Hippocampal formation (tissue), 2 donors: ENCODE measurements at places on chromosomes 12 and 14.

DNA sequence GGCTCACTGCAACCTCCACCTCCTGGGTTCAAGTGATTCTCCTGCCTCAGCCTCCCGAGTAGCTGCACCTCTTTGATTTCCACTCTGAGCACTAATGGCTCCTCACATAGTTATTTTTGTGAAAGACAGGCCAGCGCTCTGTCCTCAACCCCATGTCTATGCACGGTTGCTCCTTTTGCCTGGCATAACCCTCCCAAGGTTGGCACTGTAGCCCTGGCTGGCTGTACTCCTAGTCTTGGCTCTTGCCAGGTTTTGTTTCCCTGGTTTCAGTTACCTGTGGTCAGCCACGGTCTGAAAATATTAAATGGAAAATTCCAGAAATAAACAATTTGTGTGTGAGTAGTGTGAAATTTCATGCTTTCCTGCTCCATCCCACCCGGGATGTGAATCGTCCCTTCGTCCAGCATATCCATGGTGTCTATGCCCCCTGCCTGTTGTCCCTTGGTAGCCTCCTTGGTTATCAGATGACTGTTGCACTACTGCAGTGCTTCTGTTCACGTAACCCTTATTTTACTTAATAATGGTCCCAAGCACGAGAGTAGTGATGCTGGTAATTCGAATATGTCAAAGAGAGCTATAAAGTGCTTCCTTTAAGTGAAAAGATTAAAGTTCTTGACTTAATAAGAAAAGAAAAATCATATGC, 12.3 kb upstream of the DCD start:
- no peak for DNase-seq

DNA sequence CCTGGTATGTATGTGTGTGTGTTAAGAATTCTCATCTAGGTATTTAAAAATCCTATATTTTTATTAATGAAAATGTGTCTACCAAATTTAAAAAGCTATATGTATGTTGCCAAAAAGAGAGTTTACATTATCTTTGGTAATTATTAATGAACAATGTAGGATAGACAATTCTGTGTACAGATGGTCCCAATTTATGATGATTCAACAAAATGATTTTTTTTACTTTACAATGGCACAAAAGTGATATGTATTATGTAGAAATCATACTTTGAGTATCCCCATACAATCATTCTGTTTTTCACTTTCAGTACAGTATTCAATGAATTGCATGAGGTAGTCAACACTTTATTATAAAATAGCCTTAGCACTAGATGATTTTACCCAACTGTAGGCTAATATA, 39.4 kb downstream of the IRAK3 start:
- no peak for DNase-seq

GRCh38 chr12:101243074-101243473, 33.0 kb upstream of the SLC5A8 start:
- no peak for DNase-seq

GRCh38 chr14:39318574-39318973, 84.9 kb downstream of the MIA2 start:
- DNase-seq = no peak

DNA sequence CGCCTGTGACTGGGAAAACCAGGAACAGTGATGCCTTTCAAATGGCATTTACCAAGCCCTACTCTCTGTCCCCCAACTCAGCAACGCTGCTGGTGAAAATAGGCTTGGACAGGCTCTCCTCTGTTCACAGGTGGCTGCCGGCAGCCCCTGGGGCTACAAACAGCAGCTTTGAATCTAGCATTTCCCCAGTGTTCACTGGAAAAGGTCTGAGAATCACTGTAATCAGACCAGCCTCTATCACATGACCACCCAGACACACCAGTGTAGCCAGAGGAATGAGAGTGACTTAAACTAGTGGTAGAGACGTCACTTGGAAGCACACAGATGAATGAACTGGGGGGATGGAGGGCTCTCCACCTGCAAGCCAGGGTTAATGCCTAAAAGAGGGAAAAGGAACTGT, 151.8 kb downstream of the FOXN3 start:
- no peak for DNase-seq

- DNase-seq = no peak
Measured at GRCh38 chr12:9869307-9870161, at the start of gene CLEC2B. TSS of gene CLEC2B (minus strand) at chr12:9869354.

DNA sequence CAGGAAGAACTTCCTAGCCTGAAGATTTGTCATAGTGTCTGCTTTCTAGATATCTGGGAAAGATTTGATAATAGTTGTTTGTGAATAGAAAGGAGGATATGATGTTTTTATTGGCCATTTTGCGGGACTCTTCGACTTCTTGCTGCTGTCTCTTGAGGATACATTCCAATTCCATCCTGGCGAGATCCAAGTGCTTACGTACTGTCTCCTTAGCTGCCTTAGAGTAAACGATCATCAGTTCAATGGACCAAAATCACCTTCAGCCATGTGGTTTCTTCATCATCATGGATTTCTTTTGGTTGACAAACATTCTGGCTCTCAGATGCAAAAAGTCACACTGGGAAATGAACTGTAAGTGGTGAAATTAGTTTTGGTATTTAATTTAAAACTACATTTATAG, 82.7 kb upstream of the SCN8A start:
- no peak for DNase-seq

GRCh38 chr14:60839657-60840056, 105.1 kb downstream of the MNAT1 start:
- no peak for DNase-seq

DNA sequence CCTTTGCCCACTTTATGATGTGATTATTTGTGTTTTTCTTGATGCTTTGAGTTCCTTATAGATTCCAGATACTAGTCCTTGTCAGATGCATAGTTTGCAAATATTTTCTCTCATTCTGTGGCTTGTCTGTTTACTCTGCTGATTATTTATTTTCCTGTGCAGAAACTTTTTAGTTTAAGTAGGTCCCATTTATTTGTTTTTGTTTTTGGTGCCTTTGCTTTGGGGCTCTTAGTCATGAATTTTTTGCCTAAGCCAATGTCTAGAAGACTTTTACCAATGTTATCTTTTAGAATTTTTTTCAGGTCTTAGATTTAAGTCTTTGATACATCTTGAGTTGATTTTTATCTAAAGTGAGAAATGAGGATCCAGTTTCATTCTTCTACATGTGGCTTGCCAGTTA, 667.3 kb downstream of the SLC16A7 start:
- no peak for DNase-seq

GRCh38 chr12:10101042-10101579, 2.3 kb upstream of the CLEC1A start:
- DNase-seq = no peak

DNA sequence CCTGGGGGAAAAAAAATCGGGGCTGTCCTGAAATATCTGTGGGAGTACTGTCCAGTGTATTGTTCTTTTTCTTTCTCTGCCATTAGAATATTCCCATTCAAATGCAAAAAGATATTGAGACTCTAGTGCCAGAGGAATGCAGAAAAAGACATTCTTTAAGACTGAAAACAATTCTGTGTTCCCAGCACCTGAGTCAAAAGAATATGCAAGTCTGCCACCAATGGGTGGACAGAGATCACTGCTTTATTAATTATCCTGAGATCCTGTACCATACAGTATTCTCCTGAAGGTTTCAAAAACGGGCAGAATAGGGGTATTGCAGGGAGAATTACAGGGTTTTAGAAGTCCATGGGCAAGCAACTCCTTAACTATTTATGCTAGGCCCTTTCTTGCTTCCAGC, 361.8 kb downstream of the C12orf50 start:
- no peak for DNase-seq

DNA sequence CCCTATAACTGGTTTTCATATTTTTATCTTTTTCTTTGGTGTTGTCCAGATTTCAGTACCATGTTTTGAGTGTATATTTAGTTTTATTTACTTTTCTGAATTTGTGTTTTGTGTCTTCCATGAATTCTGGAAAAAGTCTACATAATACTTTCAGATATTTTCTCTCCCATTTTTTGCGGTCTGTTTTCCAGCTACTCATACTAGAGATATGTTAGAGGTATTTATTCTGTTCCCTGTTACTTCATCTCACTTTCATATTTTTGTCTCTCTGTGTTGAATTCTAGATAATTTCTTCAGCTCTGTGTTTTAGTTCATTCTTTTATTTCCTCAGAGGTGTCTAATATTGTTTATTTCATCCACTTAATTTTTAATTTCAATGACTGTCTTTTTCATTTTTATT, 74.2 kb downstream of the IFT81 start:
- DNase-seq = no peak

- DNase-seq = peak; percentile 37
Measured at GRCh38 chr14:77965919-77966435, 166.1 kb downstream of the ADCK1 start.

GRCh38 chr12:106276032-106276740, 26.3 kb upstream of the TCP11L2 start:
- DNase-seq = no peak

- no peak for DNase-seq
Measured at GRCh38 chr12:52772772-52773171, 4.4 kb downstream of the KRT76 start.

DNA sequence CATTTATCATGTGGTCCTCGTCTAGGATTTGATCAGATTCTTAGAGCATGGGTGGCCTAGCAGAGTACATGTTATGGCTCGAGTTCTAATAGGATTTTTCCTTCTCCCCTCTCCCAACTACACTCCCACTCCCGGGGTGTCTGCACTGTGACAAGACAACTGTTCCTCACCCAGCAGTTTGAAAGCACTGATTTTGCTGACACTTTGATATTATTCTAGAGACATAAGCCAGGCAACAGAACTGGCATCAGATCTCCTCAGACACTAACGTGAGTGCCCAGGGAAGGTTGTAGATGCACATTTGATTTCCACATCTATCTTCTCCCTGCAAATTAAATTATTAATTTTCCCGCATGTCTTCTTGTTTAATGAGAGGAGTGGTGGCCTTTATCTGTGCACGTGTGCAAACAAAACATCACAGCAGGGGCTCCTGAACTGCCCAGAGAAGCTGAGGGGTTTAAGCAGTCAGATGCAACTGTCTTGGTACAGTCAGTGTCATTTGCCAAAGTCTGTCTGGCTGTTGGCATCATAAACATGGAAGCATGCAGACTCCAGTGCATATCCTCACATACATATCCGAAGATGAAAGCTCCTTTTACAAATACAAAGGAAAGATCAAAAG, 491.8 kb downstream of the NPAS3 start:
- DNase-seq = no peak

DNA sequence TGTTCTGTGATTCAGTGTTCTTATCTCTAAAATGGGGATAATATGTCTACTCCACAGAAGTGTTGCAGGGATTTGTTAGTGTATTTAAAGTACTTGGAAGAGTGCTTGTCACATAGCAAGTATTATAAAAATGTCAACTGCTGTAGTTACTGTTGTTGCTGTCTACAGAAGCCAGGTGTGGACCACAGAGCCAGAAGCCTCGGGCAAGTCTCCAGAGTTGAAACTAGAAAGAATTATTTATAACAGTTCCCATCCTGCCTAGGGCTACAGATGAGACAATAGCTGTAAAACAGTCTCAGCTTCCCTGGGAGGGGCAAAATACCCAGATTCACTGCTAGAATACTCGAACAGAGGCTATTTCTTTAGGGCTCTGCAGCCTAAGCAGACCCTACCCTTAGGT, 55.4 kb upstream of the FUT8 start:
- no peak for DNase-seq

- no peak for DNase-seq
Measured at GRCh38 chr12:3380200-3381043, 110.6 kb upstream of the PRMT8 start.

- DNase-seq = no peak
Measured at GRCh38 chr12:102765736-102766135, 151.3 kb downstream of the PAH start.

DNA sequence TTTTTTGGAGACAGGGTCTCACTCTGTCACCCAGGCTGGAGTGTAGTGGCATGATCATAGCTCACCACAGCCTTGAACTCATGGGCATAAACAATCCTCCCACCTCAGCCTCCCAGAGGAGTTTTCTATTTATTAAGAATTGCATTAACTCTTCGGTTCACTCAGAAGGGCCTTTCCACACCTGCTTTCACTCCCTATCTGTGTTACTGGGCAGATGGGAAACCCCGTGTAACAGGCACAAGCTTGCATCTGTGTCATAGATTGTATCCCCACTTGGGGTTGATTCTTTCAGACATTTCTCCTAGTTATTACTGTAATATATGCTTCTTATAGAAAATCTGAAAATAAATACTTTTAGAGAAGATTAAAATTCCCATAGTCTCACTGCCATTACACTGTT, 38.7 kb downstream of the STX2 start:
- no peak for DNase-seq

DNA sequence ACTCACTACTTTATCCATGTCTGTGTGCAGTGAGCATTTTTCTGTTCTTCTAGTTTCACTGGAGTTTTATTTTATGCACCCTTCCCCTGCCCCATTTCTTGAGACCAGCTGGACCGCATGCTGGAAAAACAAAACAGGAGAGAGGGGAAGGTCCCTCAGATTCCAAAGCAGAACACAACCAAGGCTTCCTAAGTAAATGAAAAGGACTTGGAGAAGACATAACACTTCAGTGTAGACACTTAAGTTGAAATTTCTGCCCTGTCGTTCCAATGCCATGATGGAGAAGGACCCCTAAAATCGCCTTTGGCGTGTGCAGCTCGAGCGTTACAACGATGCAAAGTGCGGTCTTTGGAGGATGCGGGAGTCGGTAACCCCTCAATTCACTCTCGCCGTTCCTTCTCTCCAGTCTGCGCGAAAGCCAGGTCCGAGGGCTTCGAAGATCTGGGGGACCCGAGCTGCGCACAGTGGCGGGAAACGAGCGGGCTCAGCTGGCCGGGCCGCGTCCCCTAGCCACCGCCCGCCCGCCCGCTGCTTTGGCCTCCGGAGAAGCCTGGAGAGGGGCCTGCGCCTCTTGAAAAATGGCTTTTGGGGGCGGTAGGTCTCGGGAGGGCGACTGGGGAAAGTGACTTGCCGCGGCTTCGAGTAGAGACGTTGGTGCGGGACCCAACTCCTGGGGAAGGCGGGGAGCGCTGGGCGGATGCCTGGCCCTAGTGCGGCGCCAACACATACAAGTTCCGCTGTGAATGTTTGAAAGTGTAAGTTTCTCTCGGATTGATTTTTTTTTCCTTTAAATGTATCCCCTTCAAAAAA, 11.2 kb upstream of the HOXC13 start:
- DNase-seq = no peak

GRCh38 chr12:132490422-132491137, 629 bp downstream of the FBRSL1 start:
- DNase-seq = no peak

DNA sequence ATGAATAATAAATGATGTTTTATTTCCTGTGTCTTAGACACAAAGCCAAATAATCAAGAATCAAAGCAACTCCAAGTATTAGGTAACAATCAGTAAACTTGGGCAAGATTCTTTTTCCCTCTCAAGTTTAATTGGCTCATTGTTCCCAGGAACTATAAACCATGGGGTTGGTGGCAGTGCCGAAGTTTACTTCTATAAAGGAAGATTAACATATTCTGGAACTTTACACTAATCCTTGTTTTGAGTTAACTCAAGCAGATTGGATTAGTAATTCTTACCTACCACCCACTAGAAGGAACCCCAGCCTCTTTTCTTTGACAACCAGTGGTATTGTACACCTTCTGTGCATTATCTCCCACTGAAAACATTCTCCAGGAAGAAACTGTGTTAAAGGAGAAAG, 197.1 kb downstream of the EXOC5 start:
- no peak for DNase-seq

GRCh38 chr12:21330682-21331253, 3.9 kb downstream of the SLCO1A2 start:
- DNase-seq = no peak
